ENCODE measurements at places on chromosomes 1 and 21.

- no peak for DNase-seq
Observed at GRCh38 chr1:232993555-232993954, 43.1 kb downstream of the NTPCR start.

- DNase-seq: no peak
Observed at GRCh38 chr1:7418442-7419080, 352.5 kb upstream of the VAMP3 start.

- no peak for DNase-seq
Observed at GRCh38 chr1:201346337-201346939, 31.0 kb downstream of the TNNT2 start.

- DNase-seq: no peak
Observed at GRCh38 chr1:18749569-18749968, 109.9 kb downstream of the TAS1R2 start.

- peak; percentile 59 for DNase-seq
Observed at GRCh38 chr1:77829851-77830250, 50.4 kb downstream of the MIGA1 start.

GRCh38 chr1:1470626-1471388 is 758 bp upstream of the ATAD3B start:
- no peak for DNase-seq

DNA sequence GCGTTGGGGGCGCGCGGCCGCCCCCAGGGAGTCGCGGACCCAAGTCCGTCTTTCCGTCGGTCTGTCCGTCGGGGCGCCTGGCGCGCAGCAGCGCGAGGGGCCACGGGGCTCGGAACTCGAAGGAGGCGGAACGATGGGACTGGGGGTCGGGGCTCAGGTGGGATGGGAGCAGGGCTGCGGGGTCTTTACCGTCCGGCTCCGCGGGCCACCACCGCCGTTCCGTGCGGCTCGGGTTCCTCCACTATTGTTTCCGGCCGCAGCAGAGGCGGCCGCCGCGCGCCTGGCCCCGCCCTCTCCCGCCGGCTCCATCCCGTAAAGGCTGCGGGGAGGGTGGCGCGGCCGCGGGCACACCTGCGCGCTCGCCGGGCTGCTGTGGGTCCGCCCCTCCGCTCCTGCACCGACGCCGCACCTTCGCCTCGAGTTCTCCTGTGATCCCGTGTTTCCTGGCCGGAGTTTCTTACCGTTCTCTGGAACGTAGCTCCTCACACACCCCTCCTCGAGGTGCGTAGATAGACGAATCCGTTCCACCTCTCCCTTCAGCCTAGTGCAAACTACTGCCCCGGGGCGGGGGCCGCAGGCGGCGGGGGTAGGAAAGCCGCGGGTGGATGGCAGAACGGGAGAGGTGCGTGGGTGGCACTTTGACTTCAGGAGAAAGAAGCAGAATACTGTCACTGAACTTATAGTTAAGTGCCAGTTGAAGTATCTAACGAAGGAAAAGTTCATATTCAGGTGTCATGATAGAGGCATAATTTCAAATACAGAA is at the start of gene C21orf91:
Gene C21orf91 (minus strand): TSS at position 243 of the 763 bp plus-strand sequence. CDS start 1,038 bp downstream, outside the sequence.
- DNase-seq: peak; percentile 79

GRCh38 chr1:31796707-31797106 is 19.1 kb downstream of the SPOCD1 start:
- no peak for DNase-seq

- DNase-seq: no peak
Observed at GRCh38 chr1:75733661-75734060, 9.2 kb downstream of the ACADM start.

DNA sequence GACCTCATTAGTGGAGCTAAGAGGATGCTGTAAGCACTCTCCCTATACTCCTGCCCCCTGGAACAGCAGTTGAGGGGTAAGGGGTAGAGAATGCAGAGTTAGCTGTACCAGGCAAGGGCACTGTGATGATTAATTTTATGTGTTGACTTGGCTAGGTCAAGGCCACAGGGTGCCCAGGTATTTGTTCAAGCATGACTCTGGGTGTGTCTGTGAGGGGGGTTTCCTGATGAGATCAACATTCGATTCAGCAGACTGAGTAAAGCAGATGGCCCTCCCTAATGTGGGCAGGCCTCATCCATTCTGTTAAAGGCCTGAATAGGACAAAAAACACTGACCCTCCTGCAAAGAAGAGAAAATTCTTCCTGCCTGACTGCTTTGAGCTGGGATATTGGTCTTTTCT is 110.8 kb downstream of the KCND3 start:
- DNase-seq: no peak

- DNase-seq: no peak
Observed at GRCh38 chr1:67978890-67979516, 71.4 kb downstream of the DIRAS3 start.

DNA sequence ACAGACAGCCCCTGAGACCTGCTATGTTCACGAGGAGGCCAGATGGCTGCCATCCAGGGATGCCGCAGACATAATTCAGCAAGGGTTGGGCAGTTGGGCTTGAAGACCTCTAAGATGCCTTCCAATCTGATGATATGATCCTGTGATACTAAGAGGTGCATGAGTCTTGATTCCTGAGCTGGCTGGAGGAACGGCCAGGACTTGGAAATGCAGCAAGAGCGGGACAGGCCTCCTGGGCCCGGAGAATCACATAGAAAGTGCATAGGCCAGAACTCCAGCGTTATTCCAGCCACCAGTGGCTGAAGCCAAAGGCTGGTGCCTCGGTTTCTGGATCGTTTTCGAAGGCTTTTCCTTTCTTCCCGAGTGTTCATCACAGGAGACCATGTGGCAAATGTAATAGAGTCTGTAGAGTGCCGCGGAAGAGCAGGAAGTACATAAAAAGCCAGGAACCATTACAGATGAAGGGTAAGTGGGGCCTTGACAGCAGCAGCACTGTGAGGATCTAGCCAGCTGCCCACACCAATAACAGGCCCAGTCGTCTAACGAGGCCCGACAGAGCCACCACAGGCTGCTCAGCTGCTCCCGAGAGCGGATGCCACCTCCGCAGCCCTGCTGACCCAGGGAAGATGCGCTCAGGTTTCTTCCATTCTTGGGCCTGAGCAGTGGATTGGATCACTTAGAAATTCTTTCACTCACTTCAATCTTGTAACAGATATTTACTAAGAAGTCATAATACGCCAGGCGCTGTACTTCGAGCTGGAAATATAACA is 14.0 kb upstream of the LHX4 start:
- DNase-seq: no peak

- DNase-seq: no peak
Observed at GRCh38 chr1:9376430-9376829, 83.7 kb downstream of the SPSB1 start.

GRCh38 chr1:55854911-55855310 is 639.7 kb upstream of the USP24 start:
- no peak for DNase-seq

DNA sequence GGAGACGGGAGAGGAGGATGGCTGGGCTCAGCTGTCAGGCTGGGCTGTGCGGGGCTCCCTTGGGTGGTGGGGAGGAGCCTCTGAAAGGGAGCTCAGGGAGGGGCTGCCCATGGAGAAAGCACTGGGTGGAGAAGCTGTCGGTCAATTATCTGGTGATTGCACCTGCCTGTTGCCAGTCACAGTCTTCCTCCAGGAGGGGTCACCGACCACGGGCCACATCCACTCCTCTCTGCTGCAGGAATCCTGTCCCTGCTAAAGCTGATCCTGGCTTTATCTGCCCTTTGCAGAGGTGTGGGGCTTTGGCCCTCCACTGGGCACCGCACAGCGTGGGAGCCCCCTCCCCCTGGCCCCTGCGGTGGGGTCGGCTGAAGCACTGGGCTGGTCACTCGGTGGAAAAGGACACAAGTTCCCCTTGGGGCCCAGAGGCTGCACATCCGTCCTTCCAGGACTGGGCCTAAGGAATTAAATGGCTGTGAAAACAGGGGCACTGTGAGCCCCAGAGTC is 21.8 kb upstream of the COL18A1 start:
- DNase-seq: no peak

DNA sequence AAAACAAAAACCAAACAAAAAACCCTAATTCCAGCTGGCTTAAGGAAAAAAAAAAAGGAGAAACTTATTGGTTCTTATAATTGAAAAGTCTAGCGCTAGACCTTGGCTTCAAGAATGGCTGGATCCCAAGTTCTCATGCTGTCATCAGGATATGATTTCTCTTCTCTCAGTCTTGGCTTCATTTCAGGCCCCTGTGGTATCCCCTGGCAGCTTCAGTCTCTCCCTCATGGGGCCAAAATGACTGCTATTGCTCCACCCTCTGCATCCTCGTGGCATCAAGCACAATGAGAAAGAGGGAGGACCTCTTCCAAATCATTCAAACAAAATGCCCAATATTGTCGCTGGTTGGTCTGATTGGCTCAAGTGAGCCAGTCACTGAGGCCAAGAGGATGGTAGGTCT is 80.7 kb downstream of the GIPC2 start:
- DNase-seq: no peak

DNA sequence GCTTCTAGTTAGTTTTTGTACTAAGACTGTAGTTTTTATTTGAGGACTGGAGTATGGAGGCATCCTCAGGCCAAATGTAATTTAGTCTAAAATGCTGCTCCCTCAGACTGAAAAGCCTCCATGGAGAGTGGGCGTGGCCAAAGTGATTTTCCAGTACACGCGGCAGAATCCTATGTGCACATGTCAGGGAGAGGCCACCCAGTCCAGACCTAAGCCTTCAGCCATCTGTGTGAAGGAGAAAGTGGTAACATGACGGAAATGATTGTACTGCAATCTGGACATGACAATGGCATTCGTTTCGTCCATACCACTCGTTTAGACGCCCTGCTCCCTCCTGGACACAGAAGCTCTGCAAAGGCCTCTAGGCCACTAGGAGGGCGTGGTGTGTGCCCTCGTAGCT is 56.2 kb downstream of the PCP4 start:
- no peak for DNase-seq

All from NCI-H526 treated with DMSO at 0.1 percent for 48 hours (cell line).